ENCODE measurements at places on chromosomes 13 and 19.

GRCh38 chr19:47381653-47382279 lies 32.7 kb downstream of the DHX34 start:
- no peak for DNase-seq

DNA sequence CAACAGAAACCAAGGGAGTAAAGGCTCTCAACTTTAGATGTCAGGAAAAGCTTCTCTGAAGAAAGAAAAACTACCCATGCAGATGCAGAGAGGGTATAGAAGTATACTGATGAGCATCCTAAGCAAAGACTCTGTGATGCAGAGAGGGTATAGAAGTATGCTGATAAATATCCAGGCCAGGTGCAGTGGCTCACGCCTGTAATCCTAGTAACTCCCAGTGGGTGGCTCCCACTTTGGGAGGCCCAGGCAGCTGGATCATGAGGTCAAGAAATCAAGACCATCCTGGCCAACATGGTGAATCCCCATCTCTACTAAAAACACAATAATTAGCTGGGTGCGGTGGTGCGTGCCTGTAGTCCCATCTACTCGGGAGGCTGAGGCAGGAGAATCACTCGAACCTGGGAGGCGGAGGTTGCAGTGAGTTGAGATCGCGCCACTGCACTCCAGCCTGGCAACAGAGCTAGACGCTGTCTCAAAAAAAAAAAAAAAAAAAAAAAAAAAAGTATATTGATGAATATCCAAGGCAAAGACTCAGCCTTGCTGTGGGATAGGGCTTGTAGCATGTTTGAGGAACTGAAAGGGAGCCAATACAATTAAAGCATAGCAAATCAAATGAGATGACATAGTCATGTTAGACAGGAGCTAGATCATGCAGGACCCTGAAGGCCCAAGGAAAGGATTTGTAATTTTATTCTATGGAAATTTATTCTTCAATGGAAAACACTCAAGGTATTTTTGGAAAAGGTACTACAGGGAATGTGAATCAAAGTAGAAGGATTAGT lies 14.9 kb downstream of the UBL3 start:
- no peak for DNase-seq

GRCh38 chr13:43129511-43130110 lies 106.2 kb downstream of the DNAJC15 start:
- DNase-seq = no peak

GRCh38 chr13:46647512-46648065 lies 94.6 kb downstream of the LRCH1 start:
- no peak for DNase-seq

DNA sequence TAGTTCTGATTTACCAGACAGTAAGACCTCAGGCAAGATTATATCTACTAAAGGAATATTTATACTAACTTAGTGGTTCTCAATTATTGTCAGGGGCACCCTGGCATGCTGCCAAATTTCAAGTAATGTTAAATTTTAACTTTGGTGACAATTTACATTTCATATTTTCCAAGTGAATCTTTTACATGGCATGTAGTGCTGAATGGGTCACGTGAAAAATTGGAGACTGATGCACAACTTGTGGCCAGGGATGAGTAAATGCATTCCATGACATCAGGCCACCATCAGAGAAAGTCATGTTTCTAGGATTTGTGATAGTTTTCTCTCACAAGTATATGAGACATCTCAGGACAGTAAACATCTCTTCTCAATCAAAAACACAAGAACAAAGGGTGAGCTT lies 202.6 kb upstream of the SOX21 start:
- DNase-seq = no peak

DNA sequence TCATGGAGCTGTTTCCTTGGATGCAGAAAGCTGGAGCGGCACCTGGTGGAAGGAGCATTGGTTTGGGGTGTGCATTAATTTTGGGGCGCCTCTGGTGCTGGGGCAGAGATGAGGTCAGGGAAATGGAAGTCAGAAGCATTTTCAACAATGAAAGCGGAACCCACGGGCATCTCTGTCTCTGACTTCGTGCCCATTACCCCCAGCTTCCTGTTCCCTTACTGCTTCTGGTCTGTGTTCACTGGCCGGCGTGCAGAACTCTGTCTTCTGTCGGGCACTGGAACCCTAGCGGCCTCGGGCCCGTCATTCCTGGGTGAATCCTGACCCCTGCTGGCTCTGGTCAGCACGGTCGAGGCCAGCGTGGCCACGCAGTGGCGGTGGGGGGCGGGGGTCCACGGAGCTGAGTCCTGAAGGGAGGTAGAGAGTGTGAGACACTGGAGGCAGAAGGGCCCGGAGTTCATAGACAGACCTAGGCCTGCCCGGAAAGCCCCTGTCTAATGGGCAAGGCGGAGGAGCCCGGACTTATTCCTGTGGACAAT lies 7.9 kb upstream of the LINGO3 start:
- peak; percentile 53 for DNase-seq

DNA sequence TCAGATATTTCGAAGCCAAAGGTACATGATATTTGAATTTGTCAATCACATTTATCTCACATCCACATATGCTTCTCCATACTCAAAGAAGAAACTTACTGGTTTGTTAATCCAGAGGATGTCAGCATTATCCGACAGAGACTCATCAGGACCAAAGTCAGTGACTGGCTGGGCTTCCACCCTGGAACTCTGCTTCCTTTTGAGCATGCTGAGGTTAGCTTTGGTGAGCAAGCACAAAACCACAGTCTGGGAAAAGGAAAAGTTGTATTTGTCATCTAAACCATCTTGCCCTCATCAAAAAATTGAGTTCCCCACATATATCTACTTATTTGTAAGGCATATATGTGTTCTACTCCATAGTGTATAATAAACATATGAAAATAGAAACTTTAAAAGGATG lies 17.4 kb downstream of the NALCN start:
- no peak for DNase-seq

DNA sequence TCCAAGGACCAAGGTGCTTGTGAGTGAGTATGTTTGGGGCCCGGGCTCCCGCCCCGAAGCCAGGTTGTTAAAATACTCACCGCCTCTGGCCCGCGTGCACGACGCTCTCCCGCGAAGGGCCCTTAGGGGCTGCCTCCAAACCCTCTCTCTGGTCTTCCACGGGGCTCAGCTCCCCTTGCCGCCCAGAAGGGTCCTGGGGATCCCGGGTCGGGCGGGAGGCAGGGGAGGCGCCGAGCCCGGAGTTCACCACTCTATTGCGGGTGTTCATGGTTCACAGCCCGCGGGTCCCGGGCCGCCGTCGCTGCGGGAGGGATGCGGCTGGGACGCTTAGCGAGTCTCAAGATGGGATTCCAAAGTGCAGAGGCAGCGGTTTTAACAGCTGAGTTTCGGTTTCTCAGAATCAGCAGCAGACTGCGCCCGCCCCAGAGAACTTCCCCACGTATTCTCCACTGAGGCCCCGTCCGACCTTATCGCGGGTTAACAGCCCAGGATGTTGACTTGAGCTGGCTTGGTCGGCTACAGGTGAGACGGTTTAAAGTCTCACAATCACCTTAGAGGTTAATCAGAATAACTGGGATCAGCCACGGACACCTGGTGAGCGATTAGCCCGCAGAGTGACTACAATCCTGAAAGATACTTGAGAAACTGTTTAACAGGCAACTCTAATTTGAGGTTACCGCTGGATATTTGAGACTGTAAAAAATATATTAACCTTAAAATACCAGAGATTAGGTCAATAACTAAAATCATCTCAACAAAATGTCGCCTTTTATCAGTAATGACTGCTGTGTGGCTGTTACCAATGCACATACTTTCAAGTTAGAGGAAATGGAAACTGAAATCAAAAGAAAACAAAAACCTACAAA lies at the start of gene EPSTI1:
Gene EPSTI1, minus strand, starts transcription at position 344 of the 866 bp plus-strand sequence. Its CDS starts 76 bp downstream, at position 268.
- DNase-seq = peak; percentile 30

DNA sequence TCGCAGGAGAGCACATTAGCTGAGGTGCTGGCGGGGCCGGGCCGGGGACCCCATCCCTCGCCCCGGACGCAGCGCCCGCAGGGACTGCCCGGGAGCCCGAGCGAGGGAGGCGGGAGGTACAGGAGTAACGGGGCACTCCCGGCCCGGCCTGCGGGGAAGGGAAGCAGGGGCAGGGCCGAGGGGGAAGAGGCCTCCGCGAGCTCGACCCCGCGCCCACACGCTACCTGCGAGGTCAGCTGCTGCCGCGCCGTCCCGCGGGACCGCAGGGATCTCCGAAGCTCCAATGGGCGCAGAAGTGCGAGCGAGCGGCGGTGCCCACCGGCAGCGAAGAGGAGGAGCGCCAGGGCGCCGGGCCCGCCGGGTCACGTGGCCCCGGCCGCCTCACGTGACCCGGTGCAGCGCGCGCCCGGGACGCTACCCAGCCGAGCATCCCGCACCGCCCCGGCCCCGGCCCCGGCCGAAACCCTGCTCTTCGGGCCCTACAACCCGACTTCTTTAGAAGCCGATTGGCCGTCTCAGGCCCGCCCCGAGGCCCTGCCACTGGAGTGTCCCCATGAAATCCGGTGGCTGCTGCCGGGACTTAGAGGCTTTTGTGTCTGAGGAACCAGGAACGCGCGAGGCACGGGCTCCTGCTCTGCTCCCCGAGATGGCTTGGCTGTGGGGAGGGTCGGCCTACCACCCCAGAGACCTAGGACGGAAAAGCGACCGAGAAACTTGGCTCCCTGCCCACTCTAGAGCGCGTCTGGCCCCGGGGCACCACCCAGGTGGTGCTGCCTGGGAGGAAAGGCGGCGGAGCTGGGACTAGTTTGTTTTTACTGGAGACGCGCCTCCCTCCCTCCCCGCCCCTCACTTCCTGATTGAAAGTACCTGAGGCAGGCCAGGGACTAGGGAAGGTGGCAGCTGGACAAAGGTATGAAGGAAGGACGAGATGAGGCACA lies at the start of gene RCBTB1:
Gene RCBTB1, minus strand, starts transcription at position 339 of the 938 bp plus-strand sequence. CDS start 18,279 bp downstream, outside the sequence.
- peak; percentile 55 for DNase-seq

GRCh38 chr19:366951-367350 lies 22.4 kb upstream of the MIER2 start:
- DNase-seq = no peak

- no peak for DNase-seq
These were observed 710.7 kb upstream of the SGCG start for GRCh38 chr13:22470075-22470474.

Measured in progenitor cell of endocrine pancreas (in vitro differentiated cells).